Cardiac muscle cell (in vitro differentiated cells and primary cell): ENCODE measurements at places on chromosomes 6 and 20. TPM values are rescaled to one million over a fixed set of nuclear protein-coding genes. Genes with fewer than 3 reads are reported as not detected.

DNA sequence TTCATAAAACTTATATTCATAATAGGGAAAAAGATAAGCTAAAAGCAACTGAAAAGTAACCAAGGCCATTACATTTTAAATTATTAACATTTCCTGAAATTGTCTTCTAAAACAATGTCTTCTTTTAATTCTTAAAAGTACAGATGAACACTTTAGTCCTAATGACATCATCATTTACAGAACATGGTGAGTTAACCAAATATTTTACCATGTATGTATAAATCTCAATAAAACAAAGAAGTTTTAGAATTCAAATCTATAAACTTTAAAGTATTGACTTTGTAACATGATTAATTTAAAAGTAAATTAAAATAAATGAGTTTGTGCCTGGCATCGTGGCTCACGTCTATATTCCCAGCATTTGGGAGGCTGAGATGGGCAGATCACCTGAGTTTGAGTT, 125.9 kb upstream of the PRSS16 start:
- no peak overlapping the region for H3K4me3 ChIP-seq
- no peaks in the 10 kb centered on the region for H3K4me1 ChIP-seq
- no peaks in the 10 kb centered on the region for H3K27me3 ChIP-seq
- H3K36me3 ChIP-seq = no peaks in the 10 kb centered on the region
- DNase-seq = no peak

GRCh38 chr20:63627751-63628245, 897 bp upstream of the GMEB2 start:
- no peak overlapping the region for H3K27ac ChIP-seq
- H3K36me3 ChIP-seq = no peaks in the 10 kb centered on the region
- no peaks in the 10 kb centered on the region for H3K27me3 ChIP-seq
- no peak for DNase-seq
- H3K4me3 ChIP-seq = peak overlapping the region; percentile 94

GRCh38 chr6:104855507-104855906, 4.2 kb downstream of the HACE1 start:
- H3K36me3 ChIP-seq = no peaks in the 10 kb centered on the region
- DNase-seq = peak; percentile 12
- no peaks in the 10 kb centered on the region for H3K27me3 ChIP-seq
- H3K27ac ChIP-seq = no peak overlapping the region
- H3K4me3 ChIP-seq = no peak overlapping the region

DNA sequence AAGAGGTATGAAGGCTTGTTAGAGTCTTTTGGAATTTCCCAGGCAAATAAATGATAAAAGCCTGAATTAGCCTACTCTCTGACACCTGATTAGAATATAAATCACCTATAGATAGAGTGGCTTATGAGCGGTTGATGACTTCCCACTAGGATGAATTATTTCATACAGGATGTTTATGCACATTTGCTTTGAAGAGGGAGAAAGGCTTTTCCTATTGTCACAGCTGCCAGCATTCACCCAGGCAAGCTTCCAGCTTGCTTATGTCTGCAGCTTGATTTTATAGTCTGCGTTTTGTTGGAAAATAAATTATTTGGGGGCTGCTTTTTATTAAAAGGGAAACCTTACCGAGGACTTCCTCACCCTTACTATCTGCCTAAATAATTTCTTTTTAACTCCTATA, 51.3 kb upstream of the EIF2S2 start:
- no peaks in the 10 kb centered on the region for H3K4me1 ChIP-seq
- H3K27ac ChIP-seq = no peak overlapping the region
- H3K27me3 ChIP-seq = no peaks in the 10 kb centered on the region
- no peak overlapping the region for H3K4me3 ChIP-seq
- no peak for DNase-seq

- H3K4me3 ChIP-seq = no peak overlapping the region
- no peak overlapping the region for H3K27ac ChIP-seq
- DNase-seq = no peak
- no peaks in the 10 kb centered on the region for H3K4me1 ChIP-seq
Measured at GRCh38 chr20:528923-529604, 14.5 kb downstream of the CSNK2A1 start.

WFDC5 gene
- not detected in 2 replicates for total RNA-seq

FOXS1 gene
- total RNA-seq = 0.07 and 0.83 TPM in 2 replicates

METTL24 gene
- total RNA-seq = 7.7 and 8.4 TPM in 2 replicates
